CD4-positive, alpha-beta T cell treated with Interleukin-17A for 4 hours (primary cell): ENCODE measurements at places on chromosomes 3 and 15.

DNA sequence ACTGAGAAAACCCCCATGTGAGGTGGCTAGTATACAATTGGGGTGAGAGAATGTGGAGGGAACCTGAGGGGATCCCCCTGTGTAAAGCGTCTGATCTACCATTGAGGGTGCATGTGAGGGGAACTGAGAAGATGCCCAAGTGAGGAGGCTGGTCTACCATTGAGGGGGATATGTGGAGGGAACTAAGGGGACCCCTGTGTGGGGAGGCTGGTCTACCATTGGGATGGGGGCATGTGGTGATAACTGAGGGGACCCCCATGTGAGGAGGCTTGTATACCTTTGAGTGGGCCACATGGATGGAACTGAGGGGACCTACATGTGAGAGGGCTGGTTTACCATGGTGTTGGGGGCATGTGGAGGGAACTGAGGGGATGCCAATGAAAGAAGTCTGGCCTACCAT lies 160.8 kb downstream of the FBLN2 start:
- DNase-seq = no peak

DNA sequence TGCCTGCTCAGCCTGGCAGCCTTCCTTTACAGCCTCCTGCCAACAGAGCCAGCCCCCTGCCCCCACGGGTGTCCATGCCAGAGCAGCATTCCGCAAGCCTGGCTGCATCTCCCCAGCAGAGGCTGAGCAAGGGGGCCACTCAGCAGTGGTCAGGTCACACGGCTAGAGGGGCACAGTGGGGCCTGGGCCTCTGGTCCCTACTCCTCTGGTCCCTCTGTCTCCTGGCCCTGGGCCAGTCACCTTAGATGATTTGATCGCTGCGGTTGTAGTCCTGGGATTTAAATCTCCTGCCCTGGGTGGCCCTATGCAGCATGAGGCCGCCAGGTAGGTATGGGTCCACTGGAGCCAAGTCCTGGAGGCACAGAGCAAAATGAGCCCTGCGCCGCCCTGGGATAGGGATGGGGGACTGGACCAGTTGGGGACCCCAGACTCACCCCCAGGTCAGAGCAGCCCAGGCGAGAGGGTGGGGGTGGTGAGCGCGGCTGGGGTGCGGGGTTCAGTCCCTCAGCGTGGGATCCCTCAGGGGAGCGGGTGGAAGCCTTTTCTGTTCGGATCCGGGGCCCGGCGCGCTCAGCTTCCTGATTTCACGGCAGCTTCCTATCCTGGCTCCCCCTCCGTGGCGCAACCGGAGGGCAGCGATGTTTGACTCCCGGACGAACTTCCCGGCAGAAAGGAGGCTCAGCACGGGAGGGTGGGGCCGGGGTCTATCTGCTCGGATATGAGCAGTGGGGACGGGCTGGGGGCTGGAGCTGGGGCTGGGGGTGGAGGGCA lies at the start of gene ZBTB47:
Gene ZBTB47 (plus strand): TSS at position 138 of the 771 bp plus-strand sequence. CDS start 4,659 bp downstream, outside the sequence.
- peak; percentile 41 for DNase-seq

GRCh38 chr15:40289140-40289775 lies 6.4 kb upstream of the ANKRD63 start:
- DNase-seq = no peak

DNA sequence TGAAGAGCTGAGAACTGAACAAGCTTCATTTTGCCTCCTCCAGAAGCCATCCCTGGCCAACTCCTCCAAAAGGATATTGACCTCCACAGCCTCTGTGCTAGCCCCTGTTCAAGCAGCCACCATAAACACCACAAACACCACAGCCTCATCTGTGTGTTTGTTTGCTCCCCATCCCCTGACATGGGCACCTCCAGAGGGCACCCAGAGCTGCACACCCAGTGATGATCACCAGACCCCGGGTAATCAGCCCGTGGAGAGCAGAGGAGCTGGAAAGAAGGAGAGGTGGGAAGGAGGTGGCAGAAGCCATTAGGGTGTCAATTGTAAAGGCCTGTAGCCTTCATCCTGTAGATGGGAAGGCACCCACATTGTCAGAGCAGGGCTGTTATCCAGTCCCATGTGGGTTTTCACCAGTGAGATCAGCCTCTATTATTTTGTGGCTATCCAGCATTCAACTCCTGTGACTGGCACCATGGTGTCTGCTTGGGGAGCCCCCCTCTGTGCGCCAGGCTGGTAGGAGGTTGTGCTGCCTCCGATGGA lies 6.8 kb upstream of the WNT7A start:
- no peak for DNase-seq

DNA sequence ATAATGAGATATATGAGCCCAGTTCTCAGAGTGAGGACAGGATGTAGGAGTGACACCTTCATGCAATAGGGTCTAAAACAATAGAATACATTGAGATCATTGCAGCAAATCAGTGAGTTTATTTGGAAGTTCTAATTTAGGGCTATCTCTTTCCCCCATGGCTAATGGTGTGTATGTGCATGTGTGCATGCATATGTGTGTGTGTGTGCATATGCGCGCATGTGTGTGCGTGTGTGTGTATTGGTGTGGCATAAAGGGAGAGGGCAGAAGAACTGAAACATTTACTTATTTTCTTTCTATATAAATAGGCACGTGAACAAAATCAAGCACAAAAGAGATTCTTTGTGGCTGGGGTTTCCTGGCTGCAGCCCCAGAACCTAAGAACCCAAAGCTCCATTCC lies 115.7 kb upstream of the VEPH1 start:
- DNase-seq = no peak

- DNase-seq = no peak
Measured at GRCh38 chr3:70882104-70882503, 569.7 kb upstream of the MDFIC2 start.

- DNase-seq = no peak
Measured at GRCh38 chr15:63896336-63897115, 62.8 kb upstream of the HERC1 start.

- DNase-seq = peak; percentile 42
Measured at GRCh38 chr3:111715911-111716523, 120.9 kb upstream of the ZBED2 start.

- DNase-seq = no peak
Measured at GRCh38 chr15:51288143-51289065, 50.0 kb downstream of the CYP19A1 start.

DNA sequence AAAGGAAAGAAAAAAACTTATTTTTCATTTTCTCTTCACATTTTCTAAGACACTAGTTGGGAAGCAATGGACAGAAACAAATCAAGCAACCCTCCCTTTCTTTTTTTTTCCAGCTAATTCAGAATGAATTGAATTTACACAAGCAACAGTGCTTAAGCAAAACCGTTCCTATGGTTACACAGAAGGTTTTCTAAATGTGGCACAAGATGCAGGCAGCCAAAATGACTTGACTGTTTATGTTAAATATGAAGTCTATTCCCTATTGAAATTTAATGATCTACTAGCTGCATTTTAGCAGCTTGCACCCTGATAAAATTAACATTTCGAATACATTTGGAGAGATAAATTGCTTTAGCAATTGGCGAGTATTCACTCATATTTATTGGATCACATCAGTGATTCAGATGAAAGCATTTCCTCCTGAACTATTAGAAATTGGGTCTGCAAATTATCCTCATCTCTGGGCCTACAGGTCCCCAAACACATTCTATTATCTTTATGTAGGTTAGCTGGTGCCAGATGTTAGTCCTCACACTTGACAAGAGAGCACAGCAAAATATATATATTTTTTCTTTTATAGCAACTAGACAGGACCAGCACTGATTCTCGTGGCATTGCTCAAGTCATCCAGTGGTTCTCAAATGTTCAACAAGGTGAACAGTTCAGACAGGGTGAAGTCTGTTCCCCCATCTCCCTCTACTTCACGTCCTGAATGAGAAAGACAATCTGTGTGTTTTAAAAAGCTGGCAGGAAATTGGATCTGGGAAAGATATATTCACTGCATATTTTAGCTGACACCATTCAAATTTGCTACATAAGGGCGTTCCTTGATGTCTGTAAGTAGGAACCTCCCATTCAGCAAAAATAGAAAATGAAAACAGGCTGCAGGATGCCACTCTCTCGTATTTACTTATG lies 463.6 kb upstream of the KCNMB2 start:
- no peak for DNase-seq

- no peak for DNase-seq
Measured at GRCh38 chr3:66481071-66482017, 19.5 kb downstream of the LRIG1 start.

DNA sequence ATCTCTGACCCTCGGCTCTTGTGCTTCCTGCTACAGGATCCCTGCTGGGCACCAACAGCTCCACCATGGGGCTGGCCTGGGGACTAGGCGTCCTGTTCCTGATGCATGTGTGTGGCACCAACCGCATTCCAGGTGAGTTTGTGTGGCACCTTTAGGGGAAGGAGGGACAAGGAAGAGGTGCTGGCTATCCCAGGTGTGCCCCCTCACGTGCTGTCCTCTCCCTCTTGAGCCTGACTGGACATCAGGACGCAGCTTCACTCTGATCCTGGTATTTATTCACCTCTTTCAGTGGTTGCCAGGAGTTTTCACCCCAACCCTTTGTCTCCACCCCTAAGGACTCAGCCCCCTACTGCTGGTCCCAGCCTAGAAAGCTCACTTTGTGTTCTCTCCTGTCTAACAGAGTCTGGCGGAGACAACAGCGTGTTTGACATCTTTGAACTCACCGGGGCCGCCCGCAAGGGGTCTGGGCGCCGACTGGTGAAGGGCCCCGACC lies 960 bp downstream of the THBS1 start:
- DNase-seq = no peak

GRCh38 chr3:151016478-151016795 lies 43.9 kb upstream of the CLRN1 start:
- DNase-seq = no peak

DNA sequence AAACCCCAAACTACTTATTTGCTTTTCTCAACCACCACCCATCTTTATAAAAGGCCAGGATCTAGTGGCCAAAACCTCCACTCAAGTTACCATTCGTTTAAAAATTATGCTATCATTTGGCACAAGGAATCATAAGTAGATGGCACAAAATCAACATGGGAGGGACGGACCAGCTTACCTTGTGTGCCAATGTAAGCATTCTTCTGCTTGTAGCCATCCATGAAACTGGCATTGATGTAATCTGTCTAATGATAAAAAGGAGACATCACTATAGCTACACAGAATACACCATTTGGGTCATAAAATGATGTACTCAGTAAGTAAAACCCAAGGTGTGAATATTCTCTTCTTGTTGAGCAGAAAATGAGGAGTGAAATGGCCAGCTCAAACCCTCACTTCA lies 28.2 kb upstream of the SIN3A start:
- no peak for DNase-seq

DNA sequence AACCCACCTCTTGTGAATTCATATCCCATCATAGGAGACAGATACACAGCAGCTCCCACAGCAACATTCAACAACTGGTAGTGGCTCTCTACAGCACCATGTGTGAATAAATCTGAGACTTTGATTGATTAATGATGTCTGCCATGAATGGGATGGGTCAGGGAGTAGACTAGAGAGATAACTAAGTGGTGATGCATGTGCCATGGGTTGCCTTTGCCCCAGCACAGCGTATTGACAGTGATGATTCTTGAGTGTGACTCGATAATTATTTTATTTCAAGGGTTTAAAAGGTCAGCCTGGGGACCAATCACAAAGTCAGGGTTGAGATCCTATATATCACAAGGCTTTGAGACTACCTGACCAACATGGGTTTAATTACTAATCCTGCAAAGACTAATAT lies 295.9 kb downstream of the PTPRG start:
- DNase-seq = no peak

DNA sequence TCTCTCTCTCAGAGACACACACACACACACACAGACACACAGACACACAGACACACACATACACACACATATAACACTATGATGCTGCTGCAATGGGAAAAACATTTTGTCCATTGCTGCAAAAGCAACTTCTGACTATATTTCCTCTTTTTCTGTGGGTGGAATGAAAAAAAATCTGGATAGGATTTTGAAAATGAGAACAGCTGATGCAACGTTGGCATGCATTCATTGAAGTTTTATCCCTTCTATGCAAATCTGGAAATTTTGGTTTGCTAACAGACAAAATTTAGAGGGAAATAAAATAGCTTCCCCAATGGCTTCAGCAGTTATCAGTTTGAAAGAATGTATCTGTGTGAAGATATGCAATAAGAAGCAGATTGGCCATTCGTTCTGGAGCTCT lies 763.4 kb upstream of the GRM7 start:
- DNase-seq = no peak

DNA sequence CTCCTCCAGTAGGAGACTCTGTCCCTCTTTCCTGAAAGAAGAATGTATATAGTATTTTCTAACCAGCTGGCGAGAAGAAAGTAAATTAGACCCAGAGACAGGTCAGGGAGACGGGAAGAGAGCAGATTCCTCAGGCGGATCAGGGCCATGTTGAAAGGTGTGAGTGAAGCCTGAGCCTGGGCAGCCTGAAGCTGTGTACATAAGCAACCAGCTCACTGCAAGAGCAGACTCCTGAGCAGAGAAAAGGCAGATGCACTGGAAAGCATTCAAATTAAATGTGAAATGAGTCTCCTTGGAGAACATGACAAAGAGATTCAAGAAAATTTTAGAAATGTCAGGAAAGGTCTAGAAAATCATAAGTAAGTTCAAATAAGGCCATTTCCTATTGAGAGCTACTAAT lies 165.8 kb downstream of the GOLIM4 start:
- no peak for DNase-seq

DNA sequence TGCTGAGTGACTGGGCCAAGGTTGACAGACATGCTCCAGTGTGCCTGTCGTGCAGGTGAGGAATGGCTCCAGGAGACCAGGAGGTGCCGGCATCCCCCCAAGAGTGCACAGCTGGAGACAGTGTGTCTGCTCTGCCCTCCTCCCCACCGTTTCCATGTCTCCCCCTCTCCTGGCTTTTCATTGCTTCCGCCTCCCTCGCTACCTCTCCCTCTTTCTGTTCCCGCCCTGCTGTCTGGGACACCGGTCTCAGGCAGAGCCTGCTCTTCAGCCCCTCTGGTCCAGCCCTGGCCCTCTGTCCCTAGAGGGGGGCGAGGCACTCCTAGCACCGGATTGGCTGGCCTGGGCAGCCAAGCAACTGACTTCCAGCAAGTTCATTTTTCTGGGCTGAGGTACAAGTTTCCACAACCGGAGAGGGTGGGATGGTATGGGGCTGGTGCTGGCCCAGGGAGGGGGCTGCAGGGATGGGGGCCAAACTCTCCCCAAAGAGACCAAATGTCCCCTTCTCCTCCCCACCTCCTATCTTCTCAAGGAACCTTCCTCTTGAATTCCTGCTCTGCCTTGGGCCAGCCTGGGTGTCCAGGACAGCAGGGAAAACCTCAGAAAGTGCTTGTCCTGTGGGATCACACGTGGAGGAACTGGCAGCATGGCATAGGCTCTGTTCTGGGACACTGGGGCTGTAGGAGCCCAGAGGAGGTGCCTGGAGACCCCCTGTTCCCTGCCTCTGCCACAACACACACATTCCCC lies 32.6 kb downstream of the PRKCD start:
- DNase-seq = no peak

DNA sequence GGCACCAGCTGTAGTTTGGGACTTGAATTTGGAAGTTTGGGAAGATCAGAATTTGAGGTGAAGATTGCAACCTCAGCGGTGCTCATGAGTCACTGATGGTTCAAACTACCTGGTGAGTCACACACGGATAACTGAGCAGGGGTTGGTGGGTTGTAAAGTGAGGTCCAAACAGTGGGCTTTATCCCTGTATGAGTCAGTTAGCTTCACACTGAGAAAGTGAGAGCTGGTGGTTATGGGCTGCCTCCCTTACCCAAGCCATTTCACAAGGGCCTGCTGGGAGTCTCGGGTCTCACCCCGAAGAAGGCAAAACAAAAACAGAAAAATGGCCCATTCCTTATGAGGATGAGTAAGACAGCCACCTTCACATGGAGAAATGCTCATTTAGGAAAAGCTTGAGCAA lies 77.0 kb downstream of the ITGA11 start:
- DNase-seq = no peak

GRCh38 chr15:23052522-23052921 lies 13.2 kb upstream of the TUBGCP5 start:
- DNase-seq = no peak
